Caco-2 (cell line): ENCODE measurements at places on chromosomes 16 and 17. TPM values are rescaled to one million over a fixed set of nuclear protein-coding genes. Genes with fewer than 3 reads are reported as not detected.
A peak's percentile ranks its signal among the peaks of the same experiment; 100 is the strongest.

DNA sequence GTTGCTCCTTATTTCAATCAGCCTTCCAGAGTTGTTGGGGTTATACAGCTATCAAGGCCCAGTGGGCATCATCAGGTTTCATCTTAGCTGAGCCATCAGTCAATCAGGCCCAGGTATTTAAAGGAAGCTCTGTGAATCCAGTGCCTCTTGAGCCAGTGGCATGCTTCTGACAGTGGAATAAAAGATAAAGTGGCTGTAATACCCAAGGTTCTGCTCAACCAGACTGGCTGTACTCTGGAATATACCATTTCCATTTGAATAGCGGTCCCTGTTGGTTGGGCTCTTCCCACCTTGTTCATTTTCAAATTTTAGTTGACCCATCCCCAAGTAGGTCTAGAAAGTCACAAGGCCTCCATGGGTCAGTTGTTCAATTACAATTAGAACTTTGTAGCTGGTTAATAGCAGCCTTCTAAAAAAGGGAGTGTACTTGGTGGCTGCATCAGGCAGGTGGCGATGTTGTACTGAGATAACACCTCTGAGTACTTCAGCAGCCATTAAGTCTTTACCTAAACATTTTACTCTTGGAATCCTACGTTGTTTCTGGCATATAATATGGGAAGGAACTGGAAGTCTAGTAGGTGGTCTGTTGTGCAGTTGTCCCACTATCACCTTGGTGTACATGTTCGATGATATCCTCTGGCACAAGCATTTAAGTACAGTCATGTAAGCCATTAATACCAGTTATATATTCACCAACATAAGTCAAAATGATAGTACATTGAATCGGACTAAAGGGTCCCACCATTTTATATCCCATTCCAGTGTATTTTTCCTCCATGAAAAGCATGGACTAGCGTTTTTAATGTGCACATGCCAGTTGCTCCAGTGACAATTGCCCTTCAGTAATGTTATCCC, 294.1 kb downstream of the BCAS3 start:
- DNase-seq: peak; percentile 58

- DNase-seq: no peak
Observed at GRCh38 chr17:29734640-29735039, 111.9 kb upstream of the CORO6 start.

GRCh38 chr17:13311306-13311705, 290.4 kb downstream of the HS3ST3A1 start:
- no peak for DNase-seq

The NOG gene
- total RNA-seq: 0.28 and 0.32 TPM in 2 replicates

DNA sequence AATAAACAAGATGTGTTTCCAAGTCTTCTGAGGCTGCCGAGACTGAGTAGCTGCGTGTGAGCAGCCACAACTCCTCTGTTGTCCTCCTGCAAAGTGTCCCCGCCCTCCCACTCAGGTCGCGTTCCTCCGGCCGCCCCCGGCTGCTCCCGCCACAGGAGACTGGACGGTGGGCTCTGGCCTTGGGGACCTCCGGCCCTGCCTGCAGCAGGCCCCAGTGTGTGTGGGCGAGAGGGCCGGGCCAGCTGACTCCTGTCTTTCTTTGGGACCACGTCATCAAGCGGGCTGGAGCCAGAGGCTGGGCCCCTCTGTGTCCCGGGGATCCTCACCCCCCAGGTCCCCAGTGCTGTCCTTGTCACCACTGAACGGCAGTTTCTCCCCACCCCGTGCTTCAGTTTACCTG, 175.3 kb downstream of the NPIPB11 start:
- no peak for DNase-seq

- DNase-seq: no peak
Observed at GRCh38 chr16:11966173-11966572, 1.2 kb downstream of the TNFRSF17 start.
